ENCODE measurements at places on chromosomes 6 and 20.

- DNase-seq = no peak
These were observed 1.1 kb downstream of the RNF144B start for GRCh38 chr6:18388271-18388670.

DNA sequence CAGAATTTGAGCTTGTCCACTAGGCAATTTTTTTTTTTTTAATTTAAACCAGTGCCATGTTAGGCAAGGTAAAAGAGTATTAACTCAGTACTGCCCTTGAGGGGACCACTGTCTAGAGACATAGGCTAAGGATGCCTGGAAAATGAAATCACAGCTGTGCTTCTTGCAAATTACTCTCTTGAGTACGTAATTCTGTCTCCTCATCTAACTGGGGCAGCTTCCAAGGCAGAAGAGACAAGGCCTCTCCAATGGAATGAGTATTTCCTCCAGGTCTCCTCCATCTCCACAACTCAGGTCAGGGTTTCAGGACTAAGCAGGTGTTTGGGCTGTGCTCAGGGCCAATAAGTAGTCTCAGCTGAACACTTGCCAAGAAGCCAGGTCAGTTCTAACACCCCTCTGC, 33.8 kb upstream of the MRPS10 start:
- no peak for DNase-seq

DNA sequence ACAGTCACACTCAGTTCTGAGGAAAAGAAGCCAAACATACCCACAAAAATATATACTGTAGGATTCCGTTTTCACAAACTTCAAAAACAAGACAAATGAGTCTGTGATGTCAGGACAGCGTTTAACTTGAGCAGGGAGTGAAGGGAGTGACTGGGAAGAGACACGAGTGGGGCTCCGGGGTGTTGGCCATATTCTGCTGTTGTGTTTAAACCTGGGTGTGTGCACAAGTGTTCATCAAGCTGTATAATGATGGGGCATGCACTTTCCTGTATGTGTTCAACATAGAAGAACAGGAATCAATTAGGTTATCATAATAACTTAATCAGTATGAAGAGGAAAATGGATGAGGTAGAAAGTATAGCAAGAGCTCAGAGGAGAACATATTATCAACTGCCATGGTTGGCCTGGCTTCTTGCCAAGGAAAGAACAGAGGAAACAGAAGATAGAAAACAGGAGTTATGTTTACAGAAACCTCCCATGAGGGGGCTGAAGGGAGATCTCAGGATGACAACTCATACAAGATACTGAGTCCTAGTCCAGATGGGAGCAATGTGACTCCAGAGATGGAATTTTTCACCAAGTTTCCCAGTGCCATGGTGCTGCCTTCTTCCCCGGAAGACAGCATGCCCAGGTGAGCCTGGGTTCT, 15.1 kb upstream of the AFDN start:
- DNase-seq = no peak

DNA sequence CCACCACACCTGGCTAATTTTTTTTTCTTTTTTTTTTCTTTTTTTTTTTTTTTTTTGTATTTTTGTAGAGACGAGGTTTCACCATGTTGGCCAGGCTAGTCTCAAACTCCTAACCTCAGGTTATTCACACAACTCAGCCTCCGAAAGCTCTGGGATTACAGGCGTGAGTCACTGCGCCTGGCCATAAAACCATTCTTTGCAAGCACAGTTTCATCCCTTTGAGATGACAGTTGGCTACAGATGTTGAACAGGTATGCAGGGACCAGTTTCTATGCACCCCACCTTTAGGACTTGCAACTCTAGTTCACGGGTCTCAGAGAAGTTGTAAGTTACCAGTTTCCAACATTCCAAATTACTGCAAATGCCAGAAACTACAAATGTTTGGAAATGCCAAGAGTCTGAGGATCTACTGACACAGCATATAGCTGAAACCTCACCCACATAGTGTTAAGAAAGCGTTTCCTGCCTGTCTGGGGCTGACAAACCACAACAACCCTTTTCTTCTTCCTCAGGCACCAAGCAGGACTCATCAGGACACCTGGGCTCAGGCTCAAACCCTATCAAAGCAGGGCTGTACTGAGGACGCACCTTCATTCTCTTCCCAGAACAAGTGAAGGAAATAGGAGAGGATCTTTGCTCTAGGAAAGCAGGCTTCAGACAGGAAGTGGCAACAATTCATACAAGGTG, 22.9 kb downstream of the ARHGAP18 start:
- no peak for DNase-seq
